H9 (cell line): ENCODE measurements at places on chromosomes 11 and 22. TPM values are rescaled to one million over a fixed set of nuclear protein-coding genes. Genes with fewer than 3 reads are reported as not detected.

The SLC5A1 gene
- not detected in 2 replicates for total RNA-seq

- no peak for DNase-seq
Measured at GRCh38 chr11:130034236-130034635, 31.6 kb upstream of the PRDM10 start.

The MRGPRX3 gene
- not detected in 2 replicates for total RNA-seq

GRCh38 chr11:9880657-9881056 is 216.8 kb downstream of the SWAP70 start:
- no peak for DNase-seq

DNA sequence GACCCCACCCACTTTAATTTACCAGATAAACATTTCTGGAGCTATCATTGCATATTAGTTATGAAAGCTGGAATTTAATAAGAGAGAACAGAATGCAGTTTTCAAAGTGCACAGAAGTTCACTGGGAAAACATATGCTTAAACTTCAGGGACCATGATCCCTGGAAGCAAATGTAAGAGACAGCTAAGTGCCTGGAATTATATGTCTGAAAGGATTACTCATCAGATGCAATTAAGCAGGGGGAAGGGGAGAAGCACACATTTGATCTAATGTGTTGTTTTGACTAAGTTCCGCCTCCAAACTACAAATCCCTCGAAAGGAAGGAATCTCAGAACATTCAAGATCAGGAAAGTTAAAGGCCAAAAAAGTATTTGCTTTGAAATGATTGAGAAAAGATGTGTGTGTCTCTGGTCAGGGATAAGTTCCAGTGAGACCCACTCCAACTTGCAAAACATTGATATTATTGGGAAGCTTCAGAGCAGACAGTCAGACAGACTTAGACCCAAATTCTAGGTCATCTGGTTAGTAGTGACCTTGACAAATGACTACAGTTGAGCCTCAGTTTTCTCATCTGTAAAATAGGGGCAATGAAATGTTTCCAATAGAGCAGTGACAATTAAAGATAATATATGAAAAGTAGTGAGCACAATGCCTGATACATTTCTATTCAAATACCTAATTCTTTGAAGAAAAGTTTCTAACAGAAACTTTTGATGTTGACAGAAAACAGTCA is 147.6 kb downstream of the ME3 start:
- DNase-seq, result no peak

The RIMBP3C gene
- 0.22 and 0.44 TPM in 2 replicates for total RNA-seq

DNA sequence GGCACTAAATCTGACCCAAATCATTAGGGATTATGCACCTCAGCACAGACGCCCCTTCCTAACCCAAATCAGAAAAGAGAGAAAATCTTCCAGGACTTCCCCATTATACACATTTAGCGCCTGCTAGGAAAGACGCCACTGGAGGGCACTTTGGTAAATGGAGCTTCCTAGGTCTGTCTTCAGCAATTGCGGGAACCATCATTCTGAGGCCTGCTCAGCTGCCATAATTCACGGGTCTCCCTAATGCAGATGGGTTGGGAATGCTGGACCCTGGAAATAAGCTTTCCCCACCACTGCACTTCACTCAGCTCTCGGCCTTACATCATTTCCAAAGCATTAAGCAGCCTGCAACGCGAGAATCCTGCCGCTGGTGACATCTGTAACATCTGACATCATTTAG is 86.2 kb upstream of the OPCML start:
- no peak for DNase-seq

The GAL gene
- total RNA-seq, result 65.2 and 67.5 TPM in 2 replicates

The DKK3 gene
- total RNA-seq, result 16.2 and 17.1 TPM in 2 replicates

GRCh38 chr11:70463478-70464255 is 65.3 kb downstream of the CTTN start:
- DNase-seq, result peak; percentile 66

DNA sequence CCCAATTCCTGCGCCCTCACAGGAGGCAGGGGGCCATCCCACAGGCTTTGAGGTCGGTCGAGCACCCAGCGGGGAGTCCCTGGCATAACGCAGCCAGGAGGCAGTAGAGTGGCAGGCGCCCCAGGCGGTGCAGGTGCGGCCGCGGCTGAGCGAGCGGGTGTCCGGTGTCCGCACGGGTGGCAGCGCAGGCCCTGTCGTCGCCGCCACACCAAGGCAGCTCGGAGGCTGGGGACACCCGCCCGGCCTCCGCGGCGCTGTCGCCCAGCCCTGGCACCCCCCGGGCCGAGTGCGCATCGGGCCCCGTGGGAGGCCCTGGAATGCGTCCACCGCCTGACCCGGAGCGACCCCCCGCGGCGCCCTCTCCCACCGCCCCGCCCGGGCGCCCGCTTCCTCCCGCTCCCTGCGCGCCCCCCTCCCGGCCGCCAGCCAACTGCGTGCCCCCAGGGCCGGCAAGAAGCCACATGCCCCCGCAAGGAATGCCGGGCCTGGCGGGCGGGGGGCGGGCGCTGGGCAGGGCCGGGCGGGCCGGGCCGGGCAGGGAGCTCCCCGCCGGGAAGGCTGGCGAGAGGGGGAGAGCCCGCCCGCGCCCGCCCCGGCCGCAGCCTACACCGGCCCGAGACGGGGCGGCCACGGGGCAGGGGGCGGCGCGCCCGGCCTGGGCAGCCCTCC is 33.9 kb downstream of the PRDM11 start:
- DNase-seq, result peak; percentile 67

The SPDYC gene
- total RNA-seq, result 0.44 and 0.61 TPM in 2 replicates

DNA sequence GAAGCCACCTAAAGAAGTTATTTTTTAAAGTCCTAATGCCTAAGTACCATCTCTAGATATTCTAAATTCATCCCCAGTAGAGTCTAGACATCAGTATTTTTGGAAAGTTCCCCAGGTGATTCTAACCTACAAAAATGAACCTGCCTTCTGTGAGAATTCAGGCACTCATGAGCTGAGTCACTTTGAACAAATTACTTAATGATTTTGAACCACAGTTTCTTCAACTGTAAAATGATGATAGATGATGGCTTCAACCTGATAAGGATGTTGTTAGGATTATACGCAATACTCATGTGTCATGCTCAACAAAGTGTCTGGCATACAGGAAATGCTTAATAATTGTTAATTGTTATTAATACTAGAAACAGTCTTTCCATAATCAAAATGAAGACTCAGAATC is 82.8 kb upstream of the OR5AK2 start:
- DNase-seq, result no peak

The MMP1 gene
- not detected in 2 replicates for total RNA-seq

DNA sequence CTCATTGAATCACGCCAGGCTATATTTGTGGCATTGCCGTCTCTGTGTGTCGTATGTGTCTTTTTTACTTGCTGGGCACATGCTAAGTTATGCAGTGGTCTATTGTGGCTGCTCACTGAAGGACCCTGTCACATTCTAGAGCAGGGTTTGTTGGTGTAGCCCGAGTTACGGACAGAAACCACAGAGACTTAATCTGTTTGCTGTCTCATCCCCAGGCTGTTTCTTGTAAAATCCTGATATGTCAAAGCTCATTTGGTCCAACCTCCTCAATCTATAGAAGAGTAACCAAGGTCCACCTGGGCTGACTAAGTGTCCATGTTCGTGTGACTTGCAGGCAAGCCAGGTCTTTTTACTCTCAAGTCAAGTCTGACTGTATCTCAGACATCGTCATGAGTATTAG is 5.0 kb downstream of the DPF2 start:
- no peak for DNase-seq

DNA sequence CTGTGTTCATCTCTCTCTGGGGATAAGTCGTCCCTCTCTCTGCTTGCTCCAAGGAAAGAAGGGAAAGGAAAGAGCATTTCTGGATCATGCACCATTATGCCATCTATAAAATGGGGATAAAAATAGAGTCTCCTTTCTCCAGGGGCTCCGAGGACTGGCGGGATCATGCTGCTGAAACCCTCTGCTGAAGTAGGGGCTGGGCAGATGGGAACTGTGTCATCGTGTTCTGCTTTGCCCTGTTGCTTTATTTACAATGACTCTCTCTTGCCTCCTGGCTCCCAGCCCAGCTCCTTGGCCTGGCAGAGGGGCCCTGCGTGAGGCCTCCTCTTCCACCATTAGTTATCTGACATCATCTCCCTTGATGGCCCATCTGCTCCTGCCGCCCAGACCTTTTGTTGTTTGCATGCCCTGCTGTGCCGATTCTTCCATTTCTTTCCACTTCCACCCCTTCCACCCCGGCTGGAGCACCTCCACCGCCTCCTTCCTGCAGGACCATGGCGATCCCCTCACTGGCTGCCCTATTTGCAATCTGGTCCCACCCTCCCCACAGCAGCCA is 200.9 kb downstream of the MYO18B start:
- peak; percentile 68 for DNase-seq
